ENCODE measurements at places on chromosomes 2 and 18.

- DNase-seq, result peak; percentile 46
Measured at GRCh38 chr2:197198890-197199289, 111.7 kb downstream of the ANKRD44 start.

DNA sequence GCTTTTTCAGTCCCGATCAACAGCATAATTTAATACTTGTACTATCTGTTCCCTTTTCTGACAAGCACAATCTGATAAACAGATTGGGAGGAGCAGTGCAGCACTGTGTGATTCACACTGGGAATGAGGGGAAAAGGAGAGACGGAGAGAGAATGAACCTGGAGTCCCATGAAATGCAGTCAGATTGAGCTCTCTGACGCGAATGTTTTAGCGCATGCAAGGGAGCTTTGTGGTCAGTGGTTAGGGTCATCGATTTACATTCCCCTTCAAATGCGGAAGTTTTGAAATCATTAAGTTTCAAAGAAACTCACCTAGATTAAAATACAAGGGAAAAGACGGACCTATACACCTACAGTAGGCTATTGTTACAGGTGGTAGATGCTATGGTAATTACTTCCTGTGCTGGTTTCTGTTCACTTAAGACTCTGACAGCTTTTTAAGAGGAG is 99.6 kb downstream of the KCTD1 start:
- DNase-seq, result no peak

DNA sequence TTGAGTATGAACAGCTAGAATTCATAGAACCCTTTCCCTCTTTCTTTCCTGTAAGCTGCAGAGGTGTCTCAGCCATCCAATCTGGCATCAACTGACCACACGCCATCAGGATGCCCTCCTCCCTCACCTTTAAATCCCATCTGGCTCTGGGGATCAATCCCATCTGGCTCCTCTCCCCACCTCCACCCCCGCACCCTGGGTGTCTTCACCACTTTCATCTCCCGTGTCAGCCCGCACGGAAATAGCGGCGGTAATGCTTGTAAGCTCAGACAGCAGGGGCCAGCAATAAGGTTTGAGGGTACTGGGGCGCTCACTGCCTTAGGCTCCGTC is 508 bp upstream of the TUBA4B start:
- peak; percentile 33 for DNase-seq

DNA sequence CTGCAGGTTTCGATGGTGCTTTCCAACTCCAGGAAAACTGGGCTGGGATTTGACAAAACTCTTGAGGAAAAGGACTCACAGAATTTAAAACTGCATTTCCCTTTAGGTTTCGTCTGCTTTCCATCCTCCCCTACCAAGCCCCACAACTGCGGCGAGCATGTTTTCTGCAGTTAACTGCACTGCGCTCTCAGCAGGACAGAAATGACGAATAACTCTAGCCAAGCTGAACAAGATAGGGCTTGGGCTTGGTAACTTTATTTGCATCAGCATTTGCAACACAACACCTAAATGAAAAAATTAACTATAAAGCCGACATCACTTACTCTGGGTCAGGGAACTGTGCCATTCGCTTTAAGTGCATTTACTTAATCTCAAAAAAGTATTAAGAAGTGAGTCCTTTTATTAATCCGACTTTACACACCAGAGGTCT is 669 bp upstream of the PIKFYVE start:
- DNase-seq, result peak; percentile 7

DNA sequence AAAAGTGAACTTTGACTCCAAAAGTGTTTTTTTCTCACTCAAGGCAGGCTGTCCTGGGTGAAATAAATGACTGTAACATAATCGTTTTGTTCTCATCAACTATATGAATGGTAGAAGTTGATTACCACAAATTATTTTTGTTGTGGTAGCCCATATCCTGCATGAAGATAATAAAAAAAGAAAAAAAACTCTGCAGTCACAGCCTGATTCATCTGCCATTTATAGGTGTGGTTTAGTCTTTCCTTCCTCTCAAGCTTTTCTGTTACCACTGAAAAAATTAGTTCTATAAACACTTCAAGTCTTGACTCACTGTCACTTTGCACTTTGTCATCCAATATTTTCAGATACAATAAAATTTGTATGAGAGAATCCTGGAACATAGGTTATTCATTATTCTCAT is 522.0 kb downstream of the PLCL1 start:
- DNase-seq, result no peak

DNA sequence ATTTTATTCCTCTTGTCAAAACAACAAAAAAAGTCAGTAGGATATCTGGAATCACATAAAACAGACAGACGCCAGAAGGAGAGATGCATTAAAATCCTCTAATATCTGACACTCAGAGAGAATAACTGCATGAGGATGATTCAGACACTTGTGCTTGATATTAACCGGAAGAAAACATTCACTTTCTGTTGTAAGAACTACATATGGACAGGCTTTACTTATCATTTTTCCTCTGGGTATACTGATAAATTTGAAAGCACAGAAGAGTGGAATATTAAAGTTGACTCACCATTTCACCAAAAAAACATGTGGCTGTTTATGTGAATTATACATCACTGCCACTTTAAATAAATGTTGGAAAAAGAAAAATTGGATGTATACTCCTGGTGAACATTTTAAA is 589.1 kb upstream of the CDH2 start:
- DNase-seq, result no peak

GRCh38 chr2:54770676-54771075 is 47.2 kb downstream of the EML6 start:
- DNase-seq, result no peak

Measured in stimulated activated CD4-positive, alpha-beta T cell treated with anti-CD3 and anti-CD28 coated beads, Interleukin-1b, Interleukin-23, amount 100 ng/mL, for 4 hours (primary cell).